ELF-1 (cell line): ENCODE measurements at places on chromosomes 2 and 18.

DNA sequence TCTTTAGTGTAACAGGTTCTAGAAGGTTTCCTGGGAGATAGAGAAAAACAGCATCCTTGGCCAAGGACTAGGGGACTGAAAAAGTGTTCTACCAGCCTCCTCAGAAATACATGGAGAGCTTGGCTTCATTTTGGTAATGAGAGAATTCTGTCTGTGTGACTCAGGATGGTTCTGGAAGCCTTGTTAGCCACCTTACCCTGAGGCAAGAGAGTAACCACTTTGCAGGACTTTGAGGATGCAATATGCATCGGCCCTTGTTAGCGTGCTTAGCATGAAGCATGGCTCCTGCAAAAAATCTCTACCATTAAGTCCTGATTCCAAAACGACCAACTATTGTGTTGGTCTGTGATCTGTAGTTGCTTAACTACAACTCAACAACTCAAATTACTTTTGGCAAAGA, 79.8 kb downstream of the C1QL2 start:
- DNase-seq = no peak

DNA sequence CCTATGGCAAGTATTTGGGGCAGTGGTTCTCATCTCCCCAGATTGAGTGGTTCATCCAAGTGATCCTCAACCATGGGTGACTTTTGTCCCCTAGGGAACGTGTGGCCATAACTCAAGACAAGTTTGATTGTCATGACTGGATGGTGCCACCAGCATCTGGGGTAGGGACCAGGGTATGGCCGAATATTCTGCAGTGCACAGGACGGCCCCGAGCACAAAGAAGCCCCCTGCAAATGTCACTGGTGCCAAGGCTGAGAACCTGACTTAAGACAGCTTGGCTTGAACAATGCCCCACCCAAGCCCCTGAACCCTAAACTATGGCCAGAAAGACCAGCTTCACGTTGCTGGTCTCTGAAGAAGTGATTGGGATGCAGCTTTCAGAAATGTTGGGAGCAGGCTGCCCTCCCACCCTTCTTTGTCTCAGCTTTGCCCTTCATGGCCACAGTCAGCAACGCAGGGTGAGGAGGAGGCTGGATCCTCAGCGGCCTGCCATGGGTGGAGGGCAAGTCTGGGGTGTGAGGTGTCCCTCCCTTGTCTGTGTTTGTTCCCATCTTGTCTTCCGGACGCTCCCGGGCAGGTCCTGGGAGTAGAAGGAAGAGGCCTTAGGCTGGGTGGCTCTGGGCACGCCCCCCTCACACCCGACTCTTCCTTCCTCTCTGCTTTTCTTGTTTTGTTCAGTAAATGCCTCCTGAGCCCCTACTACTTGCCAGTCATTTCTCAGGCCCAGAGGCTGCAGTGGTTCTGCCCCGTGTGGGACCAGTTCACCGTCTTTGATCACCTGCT, 43.4 kb downstream of the GREB1 start:
- no peak for DNase-seq

DNA sequence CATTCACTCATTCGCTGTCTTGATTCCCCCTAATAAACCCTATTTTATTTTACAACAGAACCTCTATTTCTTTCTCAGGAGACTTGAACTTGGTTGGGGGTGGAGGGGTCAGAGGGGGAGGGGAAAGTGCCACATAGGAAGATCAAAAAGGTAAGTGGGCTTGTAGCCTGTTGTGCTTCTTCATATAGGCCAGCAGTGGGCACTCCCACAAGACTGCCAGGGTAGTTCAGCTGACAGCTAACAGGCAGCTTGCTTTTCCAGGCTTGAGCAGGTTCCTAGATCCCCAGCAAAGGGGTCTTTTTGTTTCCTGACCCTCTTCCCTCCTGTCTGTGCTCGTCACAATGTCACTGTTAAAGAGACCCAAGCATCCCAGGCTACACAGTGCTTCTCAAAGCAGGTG, 829 bp upstream of the KIAA2012 start:
- peak; percentile 28 for DNase-seq

DNA sequence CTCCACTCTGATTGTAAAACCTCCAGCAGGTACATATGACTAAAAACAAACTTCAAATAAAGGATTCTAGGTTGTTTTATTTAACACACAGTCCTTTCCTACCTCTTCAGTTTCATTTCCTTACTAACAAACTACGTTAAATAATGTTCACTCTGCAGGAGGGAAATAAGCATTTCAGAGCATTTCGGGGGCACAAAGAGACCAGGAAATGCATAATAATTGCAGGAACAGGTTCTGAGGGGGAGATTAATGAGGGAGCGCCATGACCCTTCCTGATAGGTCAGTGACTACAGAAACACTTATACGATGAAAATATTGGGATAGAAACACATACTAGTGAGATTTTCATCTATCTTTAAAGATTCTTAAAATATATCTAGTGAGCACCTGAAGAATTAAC, 416.6 kb downstream of the NRXN1 start:
- no peak for DNase-seq

DNA sequence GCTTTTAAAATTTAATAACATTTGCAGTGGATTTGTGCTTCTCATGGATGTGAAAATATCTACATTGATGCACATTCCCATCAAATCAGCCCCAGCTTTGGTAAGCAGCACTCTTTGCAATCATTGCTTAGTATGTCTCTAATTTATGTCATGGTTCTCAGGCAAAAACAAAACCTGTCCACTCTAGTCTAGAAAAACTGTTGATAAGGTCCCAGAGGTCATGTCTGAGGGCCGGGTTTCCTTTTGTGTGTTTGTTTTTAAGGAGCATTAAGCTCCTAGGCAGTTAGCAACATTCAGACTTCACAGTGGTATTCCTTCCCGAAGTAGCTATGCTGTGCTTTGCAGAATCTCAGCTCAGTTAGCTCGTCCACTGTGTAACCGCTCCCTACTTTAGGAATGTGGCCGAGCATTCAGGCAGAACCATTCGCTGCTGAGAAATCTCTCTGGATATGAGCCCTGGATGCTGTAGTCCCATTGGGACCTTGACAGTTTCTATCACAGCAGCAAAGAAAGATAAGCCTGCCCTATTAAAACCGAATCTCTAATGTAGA, 4.0 kb downstream of the DIPK1C start:
- DNase-seq = no peak

GRCh38 chr18:58638441-58638840, 9.6 kb upstream of the ALPK2 start:
- no peak for DNase-seq

DNA sequence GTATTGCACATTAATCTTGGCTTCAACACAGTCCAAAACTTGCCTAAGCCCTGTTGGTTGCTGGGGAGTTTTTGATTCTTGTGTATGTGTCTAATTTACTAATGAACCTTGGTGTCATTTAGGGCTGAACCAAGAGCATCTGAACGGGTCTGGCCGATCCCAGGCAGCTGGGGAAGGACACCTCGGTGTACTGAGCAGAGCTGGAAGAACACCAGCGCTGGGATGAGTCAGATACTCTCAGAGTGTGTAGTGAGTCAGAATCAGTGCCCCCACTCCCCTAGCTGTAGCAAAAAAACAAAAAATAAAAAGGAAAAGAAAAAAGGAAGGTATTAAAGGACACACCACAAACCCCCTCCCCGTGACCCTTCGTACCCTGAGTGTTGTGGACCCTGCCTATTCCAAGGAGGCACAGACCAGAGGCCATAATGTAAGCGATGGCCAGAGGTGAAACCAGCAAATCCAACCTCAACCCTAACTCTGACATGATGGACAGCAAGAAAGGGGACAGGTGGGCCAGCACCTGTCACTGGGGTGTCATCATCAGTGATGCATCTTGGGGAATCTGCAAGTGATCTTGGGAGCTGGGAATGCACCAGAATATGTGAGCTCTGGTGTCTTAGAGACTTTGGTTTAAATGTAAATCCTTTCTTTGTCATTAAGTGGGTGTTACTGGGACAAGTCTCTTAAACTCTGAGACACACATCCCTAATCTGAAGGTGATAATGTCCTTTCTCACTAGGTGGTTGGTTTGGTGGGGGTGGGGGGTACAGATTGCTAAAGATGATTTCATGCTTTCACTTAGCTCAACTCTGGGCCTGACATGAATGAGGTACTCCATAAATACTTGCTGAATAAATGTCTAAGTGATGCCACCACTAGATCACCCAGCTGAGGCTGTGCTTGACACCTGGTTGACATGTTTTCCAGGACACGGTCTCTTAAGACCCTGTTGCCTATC, 34.2 kb upstream of the NCOA1 start:
- DNase-seq = no peak

- no peak for DNase-seq
These were observed 66.9 kb upstream of the ITM2C start for GRCh38 chr2:230797515-230798495.

GRCh38 chr2:163716101-163716500, 19.7 kb downstream of the FIGN start:
- DNase-seq = no peak

GRCh38 chr2:110714452-110715224, 17.7 kb upstream of the ACOXL start:
- DNase-seq = no peak

DNA sequence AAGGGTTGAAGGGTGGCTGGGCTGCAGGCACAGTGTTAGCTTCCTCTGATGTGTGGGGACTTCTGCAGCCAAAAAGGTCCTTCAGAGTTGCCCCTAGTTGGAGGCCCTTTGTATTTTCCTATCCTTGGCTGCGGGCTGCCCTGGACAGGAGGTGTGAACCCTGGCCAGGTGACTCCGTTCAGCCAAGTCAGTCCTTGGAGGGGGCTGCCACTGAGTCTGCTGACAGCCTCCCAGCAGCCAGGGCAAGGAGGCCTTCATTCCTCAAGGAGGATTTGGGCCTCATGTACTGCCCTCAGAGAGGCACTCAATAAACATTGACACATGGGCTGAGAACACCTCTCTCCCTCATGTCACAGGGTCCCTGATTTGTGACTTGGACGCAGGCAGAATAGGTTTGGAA, 62.4 kb downstream of the MAPK4 start:
- DNase-seq = no peak

DNA sequence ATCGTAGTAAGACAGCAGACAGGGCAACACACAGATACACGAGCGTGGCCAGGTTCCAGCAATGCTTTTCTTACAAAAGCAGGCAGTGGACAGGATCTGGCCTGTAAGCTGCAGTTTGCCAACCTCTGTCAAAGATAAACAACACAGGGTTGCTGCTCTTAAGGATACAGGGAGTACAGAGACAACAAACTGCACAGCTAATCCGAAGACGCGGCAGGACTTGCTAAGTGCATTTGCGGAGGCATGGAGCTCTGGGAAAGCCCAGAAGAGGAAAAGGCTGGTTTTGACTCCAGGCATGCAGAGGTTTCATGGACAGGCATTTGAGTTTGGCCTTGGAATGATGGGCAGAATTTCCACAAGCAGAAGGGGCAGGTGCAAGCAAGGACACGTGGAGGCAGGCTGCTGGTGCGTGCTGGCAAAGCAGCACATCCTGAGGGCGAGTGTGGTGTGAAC, 24.4 kb downstream of the SERTAD2 start:
- no peak for DNase-seq
